ENCODE measurements at places on chromosomes 12 and 14.

- DNase-seq: no peak
Measured at GRCh38 chr14:94292872-94293577, at the start of gene SERPINA10. Gene SERPINA10 (minus strand): TSS chr14:94293268. CDS start chr14:94290593, 2,675 bp downstream.

GRCh38 chr12:104721936-104722335, 236.2 kb downstream of the SLC41A2 start:
- no peak for DNase-seq

DNA sequence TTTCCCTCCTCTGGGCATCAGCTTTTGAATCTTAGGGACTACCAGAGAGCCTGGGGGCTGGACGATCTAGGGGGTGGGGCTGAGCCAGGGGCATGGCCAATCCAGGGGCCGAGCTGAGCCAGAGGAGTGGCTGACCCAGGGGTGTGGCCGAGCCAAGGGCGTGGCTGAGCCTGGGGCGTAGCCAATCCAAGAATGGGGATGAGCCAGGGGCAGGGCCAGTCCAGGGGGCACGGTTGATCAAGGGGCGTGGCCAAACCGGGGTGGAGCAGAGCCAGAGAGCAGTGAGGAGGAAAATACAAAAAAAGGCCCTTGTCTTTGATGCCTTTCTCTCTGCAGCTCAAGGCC, 219.3 kb upstream of the NOS1 start:
- no peak for DNase-seq

DNA sequence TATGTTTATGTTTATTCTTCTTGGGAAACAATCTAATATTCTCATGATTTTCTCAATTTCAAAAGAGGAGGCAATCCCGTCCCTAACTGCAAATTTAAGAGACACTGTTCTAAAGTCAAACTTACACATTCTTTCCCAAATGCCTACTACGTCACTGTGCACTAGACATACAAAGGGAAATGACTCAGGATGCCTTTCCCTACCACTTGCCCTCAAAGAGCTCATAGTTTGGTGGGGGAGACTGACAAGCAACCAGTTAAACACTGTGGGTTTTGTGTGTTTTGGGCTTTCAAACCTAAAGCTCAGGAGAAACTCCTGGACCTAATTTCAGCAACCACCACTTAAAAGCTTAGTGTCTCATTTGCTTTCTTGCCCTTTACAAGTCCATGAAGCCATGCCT, 58.4 kb downstream of the ATP2B1 start:
- no peak for DNase-seq

GRCh38 chr14:97274626-97275025, 477.4 kb downstream of the VRK1 start:
- DNase-seq: no peak

GRCh38 chr12:60930151-60930550, 1330.1 kb upstream of the USP15 start:
- no peak for DNase-seq

DNA sequence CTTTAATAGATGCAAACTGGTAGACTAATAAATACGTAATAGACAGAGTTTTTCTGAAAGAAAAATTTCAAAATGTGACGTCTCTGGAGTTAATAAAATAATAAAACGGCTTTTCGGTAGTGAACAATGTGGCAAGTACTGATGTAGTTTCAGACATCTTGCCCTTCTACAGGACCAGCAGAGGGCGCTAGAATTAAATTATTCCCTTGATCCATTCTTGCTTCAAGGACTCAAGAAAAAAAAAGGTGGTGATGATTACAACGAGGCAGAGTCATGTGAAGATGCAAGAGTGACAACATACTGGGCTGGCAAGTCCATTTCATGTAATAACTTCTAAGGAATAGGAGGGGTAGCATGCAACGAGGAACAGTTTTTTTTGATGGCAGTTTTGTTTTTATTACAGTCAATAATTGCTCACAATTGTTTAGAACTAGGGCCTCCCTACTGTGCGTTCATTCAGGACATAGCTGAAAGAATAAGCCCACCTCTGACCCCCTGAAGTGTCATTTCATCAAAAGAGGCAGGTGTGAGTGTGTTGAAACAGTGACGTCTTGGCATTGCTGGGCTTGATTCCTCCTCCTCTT, 101.0 kb upstream of the GZMB start:
- DNase-seq: peak; percentile 10

All from AG09319 (cell line).